ENCODE measurements at places on chromosomes 13 and 19.
A peak's percentile ranks its signal among the peaks of the same experiment; 100 is the strongest.

DNA sequence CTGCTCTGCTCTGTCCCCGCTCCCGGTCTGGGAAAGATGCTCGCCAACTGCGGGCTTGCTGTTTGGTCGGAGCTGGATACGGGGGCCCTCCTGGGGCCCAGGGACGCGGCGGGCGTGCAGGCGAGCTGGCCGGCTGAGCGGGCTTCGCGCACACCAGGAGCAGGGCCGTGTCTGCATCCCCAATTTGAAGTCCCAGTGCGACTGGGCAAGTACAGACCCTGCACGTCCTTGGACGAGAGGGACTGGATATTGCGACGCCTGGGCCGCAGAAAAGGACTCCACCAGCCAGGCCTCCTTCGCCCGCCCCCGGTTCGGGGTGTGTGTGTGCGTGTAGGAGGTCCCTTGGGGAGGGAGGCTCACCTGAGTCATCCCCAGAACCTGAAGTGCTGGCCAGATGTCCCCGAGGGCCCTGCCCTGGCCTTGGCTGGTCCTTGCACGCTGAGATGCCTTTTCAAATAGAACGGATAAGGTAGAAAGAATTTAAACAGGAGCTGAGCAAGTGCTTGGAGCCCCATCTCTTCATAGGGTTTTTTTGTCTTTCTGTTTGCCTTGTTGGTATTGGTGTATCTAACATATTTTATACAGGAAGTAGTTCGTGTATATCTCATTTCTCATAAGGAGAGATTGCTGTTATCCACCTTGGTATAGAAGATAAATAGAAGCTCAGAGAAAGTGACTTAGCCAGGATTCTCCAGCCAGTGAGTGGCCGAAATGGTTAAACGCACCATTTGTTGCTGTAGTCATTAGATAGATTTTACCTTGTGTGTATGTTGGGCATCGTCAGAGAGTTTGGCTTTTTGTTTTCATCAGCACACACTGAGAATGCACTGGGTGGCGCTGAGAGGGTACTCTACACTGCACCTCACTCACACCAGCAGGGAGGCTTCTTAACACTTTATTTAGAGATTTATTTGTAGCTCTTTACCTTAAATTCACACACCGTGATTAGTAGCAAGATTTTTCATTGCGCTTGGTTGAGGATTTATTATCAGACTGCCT lies 1.1 kb downstream of the NAXD start:
- peak; percentile 86 for DNase-seq
- H3K27ac ChIP-seq = peak overlapping the region; percentile 83

DNA sequence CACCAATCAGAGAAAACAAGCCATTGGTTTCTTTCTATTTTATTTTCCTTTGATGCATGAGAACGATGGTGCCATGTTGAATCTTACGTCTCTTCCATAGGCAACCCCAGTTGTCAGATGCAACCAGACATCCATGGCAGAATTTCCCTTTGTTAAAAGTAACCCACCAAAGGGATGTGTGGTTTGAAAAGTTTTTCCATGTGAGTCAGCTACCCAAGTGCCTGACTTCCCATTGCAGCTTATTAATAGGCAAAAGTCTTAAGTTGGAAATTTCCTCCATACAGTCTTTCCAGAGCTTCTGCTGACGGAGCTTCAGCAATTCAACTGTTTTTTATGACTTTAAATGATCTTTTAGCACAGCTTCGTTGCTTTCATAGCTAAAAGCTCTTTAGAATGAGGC lies 73.8 kb upstream of the FAM216B start:
- DNase-seq = no peak
- no peaks in the 10 kb centered on the region for H3K4me1 ChIP-seq
- no peak overlapping the region for H3K4me3 ChIP-seq
- no peaks in the 10 kb centered on the region for H3K27me3 ChIP-seq

DNA sequence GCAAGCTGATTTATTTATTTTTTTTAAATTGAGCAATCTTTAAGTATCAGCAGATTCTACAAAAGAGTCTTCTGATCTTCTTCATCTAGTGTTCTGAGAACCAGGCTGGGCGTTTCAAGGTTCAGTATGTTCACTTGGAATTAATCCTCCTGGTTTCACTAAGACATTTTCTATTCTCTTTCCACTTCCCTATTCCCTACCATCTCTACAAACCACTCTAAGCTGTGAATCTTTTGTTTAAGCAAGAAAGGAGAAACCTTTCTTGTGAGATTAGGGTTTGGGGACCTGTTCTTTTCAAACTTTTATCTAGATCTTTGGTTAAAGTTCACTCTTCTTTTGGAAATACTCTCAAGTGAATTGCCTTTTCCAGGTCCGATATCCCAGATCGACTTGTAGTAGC lies 59.3 kb downstream of the URI1 start:
- H3K4me3 ChIP-seq = no peak overlapping the region
- no peaks in the 10 kb centered on the region for H3K27me3 ChIP-seq
- no peak for DNase-seq
- no peaks in the 10 kb centered on the region for H3K4me1 ChIP-seq
- no peaks in the 10 kb centered on the region for H3K36me3 ChIP-seq

DNA sequence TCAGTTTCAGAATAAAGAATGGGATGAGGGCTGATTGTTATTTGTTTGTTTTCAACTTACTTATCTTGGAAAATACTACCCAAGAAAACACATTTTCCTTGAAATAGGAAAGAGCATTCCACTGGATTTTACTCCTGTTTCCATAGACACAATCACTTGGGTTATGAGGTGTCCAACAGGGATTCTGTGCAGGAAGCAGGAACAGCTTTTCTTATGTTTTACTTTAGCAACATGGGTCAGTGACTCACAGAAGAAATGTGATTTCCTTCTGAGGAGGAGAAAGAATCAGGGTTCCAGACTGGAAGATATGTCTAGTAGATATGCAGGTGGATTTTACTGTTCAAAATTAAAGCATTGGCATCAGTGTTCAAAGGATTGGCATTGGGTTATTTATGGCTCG lies 180.8 kb upstream of the GPC6 start:
- H3K27ac ChIP-seq = no peak overlapping the region
- no peaks in the 10 kb centered on the region for H3K36me3 ChIP-seq
- H3K4me3 ChIP-seq = no peak overlapping the region
- no peaks in the 10 kb centered on the region for H3K4me1 ChIP-seq
- DNase-seq = no peak

- H3K27me3 ChIP-seq = no peaks in the 10 kb centered on the region
- H3K4me3 ChIP-seq = no peak overlapping the region
- H3K27ac ChIP-seq = no peak overlapping the region
- DNase-seq = no peak
Observed at GRCh38 chr19:3274942-3275582, 50.6 kb downstream of the CELF5 start.

DNA sequence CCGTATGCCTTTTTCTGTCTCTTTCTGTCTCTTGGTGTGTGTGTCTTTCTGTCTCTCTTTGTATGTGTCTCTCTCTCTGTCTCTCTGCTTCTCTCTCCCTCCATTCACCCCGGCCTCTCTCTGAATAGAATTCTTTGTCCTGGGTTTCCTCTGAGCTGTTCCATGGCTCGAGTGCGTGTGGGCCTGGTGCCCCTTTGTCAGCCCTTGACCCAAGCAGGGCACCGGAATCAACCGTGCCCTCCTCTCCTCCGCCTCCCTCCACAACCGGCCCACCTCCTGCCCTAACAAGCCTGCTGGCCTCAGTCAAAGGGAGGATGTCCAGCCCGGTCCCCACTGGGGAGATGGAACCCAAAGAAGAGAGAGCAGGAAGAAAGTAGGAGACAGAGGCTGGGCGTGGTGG lies 3.2 kb downstream of the AXL start:
- DNase-seq = no peak
- no peak overlapping the region for H3K27ac ChIP-seq
- H3K27me3 ChIP-seq = no peaks in the 10 kb centered on the region
- no peaks in the 10 kb centered on the region for H3K36me3 ChIP-seq
- H3K4me3 ChIP-seq = no peak overlapping the region

DNA sequence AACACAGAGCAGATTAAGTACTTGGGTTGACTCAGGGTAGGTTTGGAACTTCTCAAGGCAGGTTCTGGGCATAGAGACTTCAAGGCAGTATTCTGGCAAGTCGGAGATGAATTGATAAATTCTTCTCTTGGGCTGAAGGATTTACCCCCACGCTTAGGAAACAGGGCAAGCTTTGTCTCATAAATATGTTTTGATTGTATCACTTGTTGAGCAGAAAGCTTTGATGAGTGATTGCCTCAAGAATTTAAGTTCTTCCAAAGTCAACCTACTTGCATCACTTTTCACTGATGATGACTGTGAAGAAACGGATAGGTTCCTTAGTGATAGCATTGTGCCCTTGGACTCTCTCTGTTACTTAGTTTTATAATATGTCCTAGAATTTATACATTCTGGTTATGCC lies 258.6 kb upstream of the DACH1 start:
- DNase-seq = no peak
- no peaks in the 10 kb centered on the region for H3K4me1 ChIP-seq
- H3K36me3 ChIP-seq = no peaks in the 10 kb centered on the region

All from aorta (tissue), 5 donors.